ENCODE measurements at places on chromosomes 5 and 9.

DNA sequence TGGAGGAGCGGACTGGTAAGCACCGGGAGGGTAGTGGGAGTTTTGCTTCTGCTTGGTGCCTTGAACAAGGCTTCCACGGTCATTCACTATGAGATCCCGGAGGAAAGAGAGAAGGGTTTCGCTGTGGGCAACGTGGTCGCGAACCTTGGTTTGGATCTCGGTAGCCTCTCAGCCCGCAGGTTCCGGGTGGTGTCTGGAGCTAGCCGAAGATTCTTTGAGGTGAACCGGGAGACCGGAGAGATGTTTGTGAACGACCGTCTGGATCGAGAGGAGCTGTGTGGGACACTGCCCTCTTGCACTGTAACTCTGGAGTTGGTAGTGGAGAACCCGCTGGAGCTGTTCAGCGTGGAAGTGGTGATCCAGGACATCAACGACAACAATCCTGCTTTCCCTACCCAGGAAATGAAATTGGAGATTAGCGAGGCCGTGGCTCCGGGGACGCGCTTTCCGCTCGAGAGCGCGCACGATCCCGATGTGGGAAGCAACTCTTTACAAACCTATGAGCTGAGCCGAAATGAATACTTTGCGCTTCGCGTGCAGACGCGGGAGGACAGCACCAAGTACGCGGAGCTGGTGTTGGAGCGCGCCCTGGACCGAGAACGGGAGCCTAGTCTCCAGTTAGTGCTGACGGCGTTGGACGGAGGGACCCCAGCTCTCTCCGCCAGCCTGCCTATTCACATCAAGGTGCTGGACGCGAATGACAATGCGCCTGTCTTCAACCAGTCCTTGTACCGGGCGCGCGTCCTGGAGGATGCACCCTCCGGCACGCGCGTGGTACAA, 556 bp downstream of the PCDHGC3 start:
- DNase-seq: peak; percentile 41

DNA sequence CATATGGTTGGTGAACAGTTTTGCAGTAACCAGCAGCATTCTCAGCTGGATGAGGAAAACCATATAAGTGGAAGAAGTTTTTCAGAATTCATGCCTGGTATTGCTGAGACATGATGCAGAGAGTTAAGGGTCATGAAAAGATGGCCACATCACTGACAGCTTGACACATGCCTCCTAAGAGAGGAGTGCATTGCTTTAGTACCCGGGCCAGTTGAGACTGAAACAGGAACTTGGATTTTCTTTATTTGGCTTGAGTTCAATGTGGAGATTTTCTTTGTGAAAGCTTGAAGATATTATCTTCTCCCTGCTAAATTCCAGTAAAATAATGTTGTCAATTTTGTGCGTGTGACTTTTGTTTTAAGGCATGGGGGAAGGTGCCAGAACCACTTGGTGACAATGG, 35.8 kb downstream of the HACD4 start:
- DNase-seq: no peak

DNA sequence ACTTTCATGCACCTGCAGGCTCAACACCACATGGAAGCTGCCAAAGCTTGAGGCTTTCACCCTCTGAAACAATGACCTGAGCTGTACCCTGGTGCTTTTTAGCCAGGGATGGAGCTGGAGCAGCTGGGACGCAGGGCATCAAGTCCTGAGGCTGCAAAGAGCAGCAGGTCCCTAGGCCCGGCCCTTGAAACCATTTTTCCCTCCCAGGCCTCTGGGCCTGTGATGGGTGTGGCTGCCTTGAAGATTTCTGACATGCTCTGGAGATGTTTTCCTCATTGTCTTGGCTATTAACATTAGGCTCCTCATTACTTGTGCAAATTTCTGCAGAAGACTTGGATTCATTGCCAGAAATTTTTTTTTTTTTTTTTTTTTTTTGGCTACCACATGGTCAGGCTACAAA, 30.3 kb upstream of the GHR start:
- DNase-seq: no peak

GRCh38 chr9:136631038-136632000, 31.4 kb upstream of the EGFL7 start:
- peak; percentile 25 for DNase-seq

- DNase-seq: no peak
These were observed 147.7 kb downstream of the DCP2 start for GRCh38 chr5:113124265-113124664.

DNA sequence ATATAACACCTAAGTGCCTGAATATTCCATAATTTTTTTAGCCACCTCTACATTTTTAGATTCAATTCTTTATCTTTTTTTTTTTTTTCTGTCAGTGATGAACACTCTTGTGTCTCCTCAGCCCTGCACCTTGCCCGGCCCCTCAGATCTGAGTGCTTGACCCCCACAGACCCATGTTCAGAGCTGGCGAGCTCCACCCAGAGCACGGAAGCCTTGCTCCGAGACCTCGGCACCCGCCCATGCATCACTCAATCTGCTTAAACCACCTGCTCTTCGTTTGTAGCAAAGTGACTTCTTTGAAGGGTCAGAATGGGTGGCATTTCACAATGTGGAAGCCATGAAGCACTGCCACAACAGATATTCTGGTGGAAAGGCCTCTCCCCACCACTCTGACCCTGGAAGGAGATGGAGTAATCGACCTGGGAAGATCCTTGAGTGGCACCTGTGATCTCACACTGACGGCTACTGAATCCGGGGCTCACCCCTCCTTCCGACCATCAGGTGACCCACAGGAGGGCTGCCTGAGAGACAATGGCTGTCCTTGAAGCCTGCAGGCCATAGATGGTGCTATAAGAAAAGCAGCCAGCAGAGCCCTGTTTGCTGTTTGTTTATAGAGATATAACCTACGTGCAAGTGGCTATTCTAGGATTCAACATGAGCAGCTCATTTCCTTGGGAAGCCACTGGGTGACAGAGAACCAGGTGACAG, 261.1 kb upstream of the IRX4 start:
- no peak for DNase-seq

GRCh38 chr5:149432376-149432775, 53.3 kb upstream of the IL17B start:
- DNase-seq: no peak

DNA sequence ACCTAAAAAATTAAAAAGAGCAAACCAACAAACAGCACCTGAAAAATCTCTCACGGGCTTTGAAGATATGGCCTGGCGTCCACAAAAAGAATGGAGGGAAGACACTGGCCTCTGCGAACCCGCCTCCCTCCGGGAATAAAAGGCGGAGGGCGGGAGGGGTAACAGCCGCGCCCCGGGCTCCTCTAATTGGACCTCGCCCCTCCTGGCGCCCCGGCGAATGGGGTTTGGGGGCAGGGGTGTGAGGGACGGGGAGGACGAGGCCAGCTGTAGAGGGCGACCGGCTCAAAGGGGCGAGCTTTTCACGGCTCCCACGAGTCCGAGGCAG, 753 bp downstream of the FANCC start:
- DNase-seq: peak; percentile 58

DNA sequence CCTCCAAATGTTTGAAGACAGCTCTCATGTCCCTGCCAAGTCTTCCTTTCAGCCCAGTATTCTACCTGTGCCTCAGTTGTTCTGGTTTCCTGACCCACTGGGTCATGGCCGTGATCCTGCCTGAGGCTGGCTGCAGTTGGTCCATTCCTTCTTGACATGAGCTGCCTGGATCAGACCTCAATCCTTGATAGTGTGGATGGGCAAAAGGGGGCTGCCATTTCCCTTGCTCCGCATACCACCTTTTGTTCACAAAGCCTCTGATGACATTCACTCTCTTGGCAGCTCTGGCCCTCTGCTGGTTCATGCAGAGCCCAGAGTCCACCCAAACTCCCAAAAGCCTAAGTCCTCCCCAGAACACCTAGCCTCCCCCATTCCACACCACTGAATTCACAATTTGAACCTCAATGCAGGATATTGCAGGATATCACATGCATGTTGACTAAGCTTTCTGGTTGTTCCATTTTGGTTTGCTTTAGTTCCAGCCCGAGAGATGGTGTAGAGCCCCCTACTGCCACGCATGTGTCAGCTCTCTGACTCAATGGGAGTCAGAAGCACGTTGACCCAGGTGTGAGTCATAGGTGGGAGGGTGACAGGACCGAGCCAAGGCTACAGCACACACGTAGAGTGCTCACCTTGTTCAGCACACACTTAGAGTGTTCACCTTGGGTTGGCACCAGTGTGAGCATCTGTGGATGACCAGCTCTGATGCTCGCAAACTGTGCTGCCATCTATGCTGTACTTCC, 137.2 kb downstream of the MTX3 start:
- no peak for DNase-seq

DNA sequence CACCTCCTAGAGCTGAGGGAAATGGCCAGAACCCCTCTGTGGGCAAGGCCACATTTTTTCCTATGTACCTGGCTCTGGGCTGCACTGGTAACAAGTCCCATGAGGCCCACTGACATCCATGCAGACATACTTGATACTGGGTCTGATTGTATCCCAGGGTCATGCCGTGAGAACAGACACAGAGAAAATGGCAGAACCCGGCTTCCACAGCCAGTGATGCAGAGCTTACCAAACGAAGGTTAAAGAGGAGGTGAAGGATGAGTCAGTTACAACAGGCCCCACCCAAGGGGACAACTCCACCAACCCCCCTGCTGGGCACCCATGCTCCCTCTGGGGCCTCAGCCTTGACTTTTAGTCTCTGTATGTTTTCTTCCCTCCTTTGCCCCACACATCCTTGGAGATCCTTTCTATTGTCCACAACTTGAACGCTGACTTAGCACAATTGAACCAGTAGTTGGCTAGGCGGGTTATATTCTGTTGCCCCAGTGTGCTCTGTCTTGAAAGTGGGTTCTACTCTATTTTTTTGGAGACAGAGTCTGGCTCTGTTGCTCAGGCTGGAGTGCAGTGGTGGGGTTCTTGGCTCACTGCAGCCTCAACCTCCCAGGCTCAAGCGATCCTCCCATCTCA, 93.5 kb downstream of the DAP start:
- DNase-seq: no peak

- DNase-seq: no peak
These were observed 79.5 kb upstream of the ROR2 start for GRCh38 chr9:92029553-92029952.

DNA sequence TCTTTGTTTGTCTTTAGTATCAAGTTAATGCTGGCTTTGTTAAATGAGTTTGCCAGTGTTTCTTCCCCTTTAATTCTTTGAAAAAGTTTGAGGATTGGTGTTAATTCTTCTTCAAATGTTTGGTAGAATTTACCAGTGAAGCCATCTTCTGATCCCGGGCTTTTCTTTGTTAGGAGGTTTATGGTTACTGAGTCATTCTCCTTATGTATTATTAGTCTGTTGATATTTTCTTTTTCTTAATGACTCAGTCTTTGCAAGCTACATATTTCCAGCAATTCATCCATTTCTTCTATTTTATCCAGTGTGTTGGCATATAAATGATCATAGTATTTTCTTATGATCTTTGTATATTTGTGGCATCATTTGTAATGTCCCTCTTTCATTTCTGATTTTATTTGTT, 74.5 kb upstream of the SPINK5 start:
- no peak for DNase-seq

DNA sequence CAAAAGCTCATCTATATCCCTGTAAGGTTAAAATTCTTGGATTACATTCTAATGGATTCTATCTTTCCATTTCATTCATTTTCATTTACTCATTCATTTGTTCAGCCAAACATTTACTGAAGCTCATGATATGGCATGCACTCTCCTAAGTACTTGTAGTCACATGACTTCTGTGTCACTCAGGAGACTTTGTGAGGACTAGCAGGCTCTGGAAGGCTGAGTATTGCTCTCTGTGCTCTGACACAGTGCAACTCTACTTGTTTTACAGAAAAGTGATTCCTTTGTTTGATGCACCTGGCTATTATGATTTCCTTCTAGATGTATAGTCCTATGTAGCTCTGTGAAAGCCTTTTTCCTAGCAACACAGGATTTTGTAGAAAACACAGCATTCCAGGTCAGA, 53.0 kb downstream of the YIPF5 start:
- no peak for DNase-seq

GRCh38 chr9:2676466-2676865, 40.8 kb upstream of the KCNV2 start:
- no peak for DNase-seq

DNA sequence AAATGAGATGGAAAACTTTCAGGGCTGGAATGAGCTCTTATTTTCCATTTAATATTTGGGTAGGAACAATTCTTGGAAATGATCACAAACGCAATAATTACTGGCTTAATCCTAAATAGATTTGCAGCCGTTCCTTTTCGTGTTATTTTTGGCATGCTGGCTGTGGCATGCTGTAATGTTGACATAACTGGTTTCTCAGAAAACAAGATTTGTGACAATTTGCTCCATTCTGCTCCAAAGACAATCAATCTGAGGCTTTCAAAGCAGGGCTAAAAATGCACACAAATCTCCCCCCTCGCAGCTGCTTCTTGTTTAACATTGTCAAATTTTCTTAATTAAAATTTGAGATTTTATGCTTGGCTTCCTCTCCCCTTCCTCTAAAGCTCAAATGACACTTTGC, 151.2 kb downstream of the TTC39B start:
- no peak for DNase-seq

DNA sequence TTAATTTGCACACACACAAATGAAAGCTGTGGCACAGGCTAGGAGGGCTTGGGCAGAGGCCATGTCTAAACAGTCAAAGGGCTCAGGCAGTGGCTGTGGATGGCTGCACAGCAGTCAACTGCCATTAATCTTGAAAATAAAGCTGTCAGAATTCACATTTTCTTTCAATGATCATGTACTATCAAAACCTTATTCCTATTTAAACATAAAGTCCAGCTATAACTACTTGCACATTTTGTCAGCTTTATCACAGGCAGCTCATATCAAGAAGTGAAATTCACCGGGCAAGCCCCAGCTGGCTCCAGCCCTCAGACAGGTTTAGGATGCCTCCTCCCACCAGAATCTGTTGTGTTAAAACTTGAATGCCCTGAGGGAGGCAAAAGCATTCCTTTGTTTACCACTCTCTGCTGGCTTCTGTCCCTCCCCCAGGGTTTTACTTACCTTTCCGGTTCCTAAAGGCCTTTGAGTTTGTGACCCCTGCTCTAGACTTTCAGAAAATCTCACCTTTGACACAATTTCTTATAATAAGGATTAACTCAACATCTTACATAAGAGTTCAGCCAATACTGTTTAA, 54.9 kb upstream of the GRAMD2B start:
- DNase-seq: no peak

DNA sequence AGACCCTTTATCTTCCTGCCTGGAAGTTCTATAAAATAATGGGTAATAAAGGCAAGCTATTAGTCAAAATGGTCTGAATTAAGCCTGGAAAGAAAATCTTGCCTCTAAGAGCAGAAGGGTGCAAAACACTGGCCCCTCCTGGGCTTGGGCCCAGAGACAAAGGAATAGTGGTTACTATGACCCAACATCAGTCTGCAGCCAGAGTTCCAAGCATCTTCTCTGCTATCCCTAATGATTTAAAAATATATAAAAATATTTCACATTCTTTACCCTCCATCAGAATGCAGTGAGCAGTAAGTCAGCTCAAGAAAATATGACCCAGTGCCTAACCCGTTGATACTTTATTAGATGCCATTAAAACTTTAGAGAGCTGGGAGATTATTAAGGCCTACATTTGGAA, 14.7 kb downstream of the TNFAIP8 start:
- no peak for DNase-seq
